ENCODE measurements at places on chromosomes 16 and 17. TPM values are rescaled to one million over a fixed set of nuclear protein-coding genes. Genes with fewer than 3 reads are reported as not detected.

Gene C17orf67
- 6.0 TPM for total RNA-seq

Gene ACAP1
- not detected for total RNA-seq

Gene PRR35
- total RNA-seq = not detected

Gene ZNHIT3
- total RNA-seq = 28.9 TPM

Gene MMP25
- total RNA-seq = under 0.01 TPM

Gene ADORA2B
- 2.5 TPM for total RNA-seq

Gene FNDC8
- total RNA-seq = not detected

Gene CHD9NB
- under 0.01 TPM for total RNA-seq

Gene KRTAP3-2
- total RNA-seq = not detected

Gene GRAP
- 224 TPM for total RNA-seq

Gene SLC47A1
- 0.34 TPM for total RNA-seq

Gene CBFA2T3
- under 0.01 TPM for total RNA-seq

Gene SKAP1
- total RNA-seq = not detected

Gene SMTNL2
- total RNA-seq = not detected

Gene SLC52A1
- under 0.01 TPM for total RNA-seq

Gene TNFRSF17
- not detected for total RNA-seq

Gene MGAT5B
- total RNA-seq = 0.26 TPM

Gene SPHK1
- 383 TPM for total RNA-seq

Gene GNG13
- total RNA-seq = not detected

Gene C17orf50
- total RNA-seq = not detected

Gene CORO6
- 3.5 TPM for total RNA-seq

Gene ASB16
- total RNA-seq = not detected

Gene TLCD3B
- not detected for total RNA-seq

Gene P2RX5
- total RNA-seq = 0.17 TPM

Gene TUBD1
- total RNA-seq = 6.5 TPM

Gene PPP1R27
- total RNA-seq = not detected

Gene SYCE1L
- 2.8 TPM for total RNA-seq

Gene SLC38A8
- not detected for total RNA-seq

Gene NPIPA3
- 0.11 TPM for total RNA-seq

Gene EVPL
- total RNA-seq = not detected

Gene CMTM4
- 10.0 TPM for total RNA-seq

Gene ZNF263
- total RNA-seq = 49.3 TPM

Gene RASD1
- 2.7 TPM for total RNA-seq

Gene NUPR1
- total RNA-seq = 4.0 TPM

Gene CDC42EP4
- 5.4 TPM for total RNA-seq

Gene SCPEP1
- total RNA-seq = 31.9 TPM

Gene KREMEN2
- not detected for total RNA-seq

Gene CLDN7
- 0.76 TPM for total RNA-seq

Gene KRTAP4-9
- total RNA-seq = not detected

Gene TEKT1
- total RNA-seq = 0.11 TPM

Gene RHBDF1
- total RNA-seq = 17.0 TPM

Gene DPEP2
- total RNA-seq = 15.0 TPM

Gene CNTD1
- not detected for total RNA-seq

All from dermis lymphatic vessel endothelial cell (primary cell).